Fibroblast of pulmonary artery (primary cell): ENCODE measurements at places on chromosomes 16 and 17.

DNA sequence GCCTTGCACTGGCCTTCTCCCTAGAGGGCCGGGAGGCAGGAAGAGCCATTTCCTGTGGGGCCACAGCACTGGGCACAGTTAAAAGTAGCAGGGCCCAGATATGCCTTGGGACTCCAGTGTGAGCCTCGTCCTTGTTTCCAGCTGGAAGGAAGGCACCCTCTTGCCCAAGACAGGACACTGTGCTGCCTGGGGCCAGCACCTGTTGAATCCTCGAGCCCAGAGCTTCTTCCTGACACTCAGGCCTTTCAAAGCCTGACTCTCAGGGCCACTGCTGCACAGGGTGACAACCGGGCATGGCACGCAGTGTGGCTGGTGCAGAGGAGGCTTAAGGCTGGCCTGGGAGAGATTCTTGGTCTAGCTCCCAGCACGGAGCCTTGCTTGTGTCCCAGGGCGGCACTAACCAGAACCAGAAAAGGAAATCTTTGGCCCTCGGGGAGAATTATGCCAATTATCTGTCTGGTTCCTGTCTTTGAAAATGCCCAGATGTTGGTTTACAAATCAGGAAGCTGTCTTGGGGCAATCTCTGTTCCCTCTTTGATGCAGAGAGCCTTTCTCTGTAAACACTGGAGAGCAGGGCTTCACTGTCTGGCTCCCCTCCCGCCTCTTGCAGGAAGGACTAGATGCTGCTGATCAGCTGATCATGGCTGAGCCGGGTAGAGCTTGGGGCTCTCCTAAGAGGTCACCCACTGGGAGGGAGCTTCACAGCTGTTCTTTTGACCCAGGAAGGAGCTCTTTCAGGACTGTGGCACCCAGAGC, 11.1 kb downstream of the LDHD start:
- DNase-seq, result peak; percentile 30

GRCh38 chr16:67165121-67166078, 855 bp downstream of the HSF4 start:
- no peak for DNase-seq

GRCh38 chr17:34764716-34765115, 185.3 kb downstream of the TMEM132E start:
- no peak for DNase-seq

GRCh38 chr17:59492091-59492451, 73.3 kb upstream of the DHX40 start:
- DNase-seq, result no peak

GRCh38 chr16:23521037-23521743, 10.9 kb upstream of the GGA2 start:
- no peak for DNase-seq

- no peak for DNase-seq
Measured at GRCh38 chr17:17018021-17018441, 24.2 kb upstream of the MPRIP start.

DNA sequence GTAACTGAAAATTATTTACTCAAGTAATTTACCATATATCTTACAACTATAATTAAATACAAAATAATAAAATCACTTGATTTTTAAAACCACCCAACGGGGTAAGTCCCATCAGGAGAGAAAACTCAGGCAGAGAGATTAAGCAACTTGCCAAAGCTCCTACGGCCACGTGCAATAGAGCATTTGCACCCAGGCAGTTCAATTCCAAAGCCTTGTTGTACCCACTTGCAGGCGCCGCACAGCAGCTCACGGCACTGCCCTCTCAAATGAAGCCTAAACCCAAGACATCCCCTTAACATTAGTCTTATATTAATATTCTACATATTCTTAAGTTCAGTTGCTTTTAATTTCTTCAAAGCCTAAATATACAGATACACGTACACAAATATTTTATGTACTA, 75.7 kb downstream of the SPAG9 start:
- DNase-seq, result no peak

DNA sequence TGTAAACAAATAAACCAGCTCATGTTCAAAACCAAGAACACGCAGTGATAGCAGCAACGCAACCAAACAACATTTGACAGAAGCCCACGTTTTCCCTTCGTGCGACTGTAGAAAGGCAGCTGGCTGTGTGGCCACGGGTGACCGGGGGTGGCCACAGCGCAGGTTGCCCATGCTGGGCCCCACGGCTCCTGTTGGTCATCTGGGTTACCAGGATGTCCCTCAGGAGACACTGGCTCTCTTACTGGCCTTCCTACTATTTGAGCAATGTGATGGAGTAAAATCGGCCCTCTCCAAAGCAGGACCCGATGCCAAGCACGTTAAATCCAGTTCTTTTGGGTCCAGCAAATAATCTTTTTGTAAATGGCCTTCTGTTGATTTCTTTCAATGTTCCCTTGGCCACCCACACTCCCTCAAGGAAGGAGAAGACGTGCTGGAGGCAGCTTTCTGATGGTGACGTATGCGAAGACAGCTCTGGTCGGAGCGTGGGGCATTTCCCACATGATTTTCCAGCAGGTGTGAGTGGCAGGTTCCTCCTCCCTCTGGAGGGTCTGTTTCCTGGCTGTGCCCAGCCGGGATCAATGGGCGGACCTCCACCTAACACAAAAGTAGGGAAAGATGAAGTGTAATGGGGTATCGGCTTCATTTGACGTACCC, 143.1 kb upstream of the CHMP6 start:
- no peak for DNase-seq

DNA sequence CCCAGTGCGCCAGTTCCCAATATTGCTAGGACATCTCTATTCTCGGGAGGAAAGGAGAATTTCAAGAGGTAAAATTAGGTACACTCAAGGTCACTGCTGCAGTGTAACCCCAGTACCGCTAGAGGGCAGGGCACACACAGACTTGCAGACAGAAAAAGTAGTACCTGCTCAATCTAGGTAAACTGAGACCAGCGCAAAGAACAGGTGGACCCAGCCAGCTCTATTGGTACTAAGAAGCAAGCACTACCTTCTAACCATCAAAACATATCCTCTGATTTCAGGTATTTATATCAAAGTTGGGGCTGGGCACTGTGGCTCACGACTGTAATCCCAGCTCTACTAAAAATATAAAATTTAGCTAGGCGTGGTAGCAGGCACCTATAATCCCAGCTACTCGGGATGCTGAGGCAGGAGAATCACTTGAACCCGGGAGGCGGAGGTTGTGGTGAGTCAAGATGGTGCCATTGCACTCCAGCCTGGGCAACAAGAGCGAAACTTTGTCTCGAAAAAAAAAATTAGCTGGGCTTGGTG, 3.6 kb upstream of the WDR81 start:
- DNase-seq, result peak; percentile 71

- no peak for DNase-seq
Measured at GRCh38 chr16:11183035-11183812, 72.8 kb downstream of the SOCS1 start.

DNA sequence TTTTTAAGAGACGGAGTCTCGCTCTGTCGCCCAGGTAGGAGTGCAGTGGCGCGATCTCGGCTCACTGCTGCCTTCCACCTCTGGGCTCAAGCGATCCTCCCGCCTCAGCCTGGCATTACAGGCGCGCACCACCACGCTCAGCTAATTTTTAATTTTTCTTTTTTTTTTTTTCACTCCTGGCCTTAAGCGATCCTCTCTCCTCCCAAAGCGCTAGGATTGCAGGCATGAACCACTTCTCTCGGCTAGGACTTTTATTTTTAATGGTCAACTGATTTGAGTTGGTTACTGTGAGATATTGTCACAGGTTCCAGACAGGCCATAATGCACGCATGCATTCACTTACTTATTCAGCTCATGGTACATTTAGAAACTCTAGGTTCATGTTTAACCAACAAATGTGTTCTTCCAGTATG, 888 bp downstream of the PIGW start:
- no peak for DNase-seq

GRCh38 chr16:22007509-22008214, at the start of gene MOSMO:
MOSMO (plus strand) TSS chr16:22008111; CDS start chr16:22008302, 191 bp downstream.
- DNase-seq, result peak; percentile 65

- DNase-seq, result no peak
Measured at GRCh38 chr17:40354221-40355122, 10.1 kb downstream of the GJD3 start.

DNA sequence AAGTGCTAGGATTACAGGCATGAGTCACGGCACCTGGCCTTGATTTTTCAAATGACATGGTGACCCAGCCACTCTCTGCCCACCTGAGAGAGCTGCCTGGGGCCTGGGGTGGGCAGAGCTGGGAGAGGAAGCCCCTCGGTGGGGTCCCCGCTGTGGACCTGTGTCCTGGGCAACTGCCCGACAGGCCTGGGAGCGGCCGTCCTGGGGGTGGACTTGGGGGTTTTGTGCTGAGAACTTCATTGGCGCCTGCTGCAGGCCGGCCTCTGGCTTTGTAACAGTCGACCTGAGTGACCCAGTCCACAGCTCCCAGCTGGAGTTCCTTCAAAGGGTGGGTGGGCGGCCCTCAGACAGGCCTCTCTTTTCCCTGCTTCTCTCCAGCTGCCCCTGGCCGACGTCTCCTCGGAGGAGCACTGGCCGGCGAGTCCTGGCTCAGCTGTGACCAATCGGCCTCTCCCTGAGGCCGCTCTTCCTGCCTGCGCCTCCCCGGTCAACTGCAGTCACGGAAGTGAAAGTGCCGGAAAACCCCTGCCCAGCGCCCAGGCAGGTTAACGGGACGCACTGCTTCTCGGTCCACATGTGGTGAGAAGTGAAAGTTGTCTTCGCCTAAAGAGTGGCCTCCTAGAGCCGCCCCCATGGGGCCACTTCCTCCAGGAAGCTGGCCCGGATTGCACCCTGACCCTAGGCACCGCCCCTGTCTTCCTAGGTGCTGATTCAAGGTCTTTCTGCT, 5.5 kb downstream of the CBFA2T3 start:
- no peak for DNase-seq

GRCh38 chr16:30758988-30759491, 2.8 kb downstream of the CFAP119 start:
- no peak for DNase-seq

- DNase-seq, result peak; percentile 27
Measured at GRCh38 chr17:43468691-43469139, 15.1 kb upstream of the DHX8 start.

- DNase-seq, result no peak
Measured at GRCh38 chr16:54093281-54093680, 193.3 kb downstream of the IRX3 start.

DNA sequence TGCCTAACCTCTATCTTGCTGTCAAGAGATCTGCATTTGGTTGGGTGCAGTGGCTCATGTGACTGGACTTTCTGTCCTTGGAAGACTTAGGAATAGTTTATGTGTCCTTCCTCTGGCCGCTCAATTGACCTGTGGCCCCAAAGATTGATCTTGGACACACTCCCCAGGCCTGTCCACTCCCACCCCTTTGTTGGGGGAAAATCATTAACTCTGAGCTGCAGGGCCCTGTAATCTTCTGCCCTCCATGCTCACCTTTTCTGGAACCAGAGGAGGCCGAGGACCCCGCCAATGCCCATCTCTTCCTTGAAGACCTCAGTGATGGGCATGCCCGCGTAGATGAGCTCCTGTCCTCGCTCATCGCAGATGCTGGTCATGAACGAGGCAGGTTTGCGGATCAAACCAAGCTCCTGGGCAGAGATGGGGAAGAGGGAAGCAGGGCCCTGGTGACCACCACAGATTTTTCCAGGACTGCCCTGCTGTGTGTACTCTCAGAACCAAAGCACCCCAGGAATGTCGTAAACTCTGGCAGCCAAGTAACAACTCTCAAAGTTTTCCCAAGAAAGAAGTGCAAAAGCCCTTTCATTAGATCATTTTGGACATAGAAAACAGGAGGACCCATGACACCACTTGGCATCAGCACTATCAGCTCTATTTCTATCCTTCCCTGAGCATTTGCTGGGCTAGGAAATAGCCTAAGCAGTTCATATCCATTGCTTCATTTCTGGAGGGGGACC, 8.5 kb upstream of the KLHL11 start:
- no peak for DNase-seq

- peak; percentile 30 for DNase-seq
Measured at GRCh38 chr17:31900877-31901276, 631 bp downstream of the UTP6 start.

- DNase-seq, result no peak
Measured at GRCh38 chr17:75267411-75268232, 3.4 kb downstream of the MIF4GD start.

DNA sequence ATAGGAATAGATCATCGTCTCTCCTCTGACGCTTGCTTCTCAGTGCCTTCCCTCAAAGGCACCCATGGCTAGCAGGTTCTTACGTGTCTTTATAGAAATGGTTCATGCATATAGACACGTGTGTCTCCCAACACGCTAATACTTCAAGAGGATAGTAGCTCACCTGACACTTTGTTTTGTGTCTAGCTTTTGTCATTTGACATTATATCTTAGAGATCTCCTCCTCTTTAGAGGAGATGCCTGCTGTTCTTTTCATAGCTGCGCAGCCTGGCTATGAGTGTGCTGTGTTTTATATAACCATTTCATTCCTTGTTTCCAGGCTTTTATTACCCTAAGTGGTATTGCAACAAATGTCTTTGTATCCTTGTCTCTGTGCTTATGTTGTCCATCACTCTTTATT, 411.7 kb downstream of the CPPED1 start:
- DNase-seq, result no peak

DNA sequence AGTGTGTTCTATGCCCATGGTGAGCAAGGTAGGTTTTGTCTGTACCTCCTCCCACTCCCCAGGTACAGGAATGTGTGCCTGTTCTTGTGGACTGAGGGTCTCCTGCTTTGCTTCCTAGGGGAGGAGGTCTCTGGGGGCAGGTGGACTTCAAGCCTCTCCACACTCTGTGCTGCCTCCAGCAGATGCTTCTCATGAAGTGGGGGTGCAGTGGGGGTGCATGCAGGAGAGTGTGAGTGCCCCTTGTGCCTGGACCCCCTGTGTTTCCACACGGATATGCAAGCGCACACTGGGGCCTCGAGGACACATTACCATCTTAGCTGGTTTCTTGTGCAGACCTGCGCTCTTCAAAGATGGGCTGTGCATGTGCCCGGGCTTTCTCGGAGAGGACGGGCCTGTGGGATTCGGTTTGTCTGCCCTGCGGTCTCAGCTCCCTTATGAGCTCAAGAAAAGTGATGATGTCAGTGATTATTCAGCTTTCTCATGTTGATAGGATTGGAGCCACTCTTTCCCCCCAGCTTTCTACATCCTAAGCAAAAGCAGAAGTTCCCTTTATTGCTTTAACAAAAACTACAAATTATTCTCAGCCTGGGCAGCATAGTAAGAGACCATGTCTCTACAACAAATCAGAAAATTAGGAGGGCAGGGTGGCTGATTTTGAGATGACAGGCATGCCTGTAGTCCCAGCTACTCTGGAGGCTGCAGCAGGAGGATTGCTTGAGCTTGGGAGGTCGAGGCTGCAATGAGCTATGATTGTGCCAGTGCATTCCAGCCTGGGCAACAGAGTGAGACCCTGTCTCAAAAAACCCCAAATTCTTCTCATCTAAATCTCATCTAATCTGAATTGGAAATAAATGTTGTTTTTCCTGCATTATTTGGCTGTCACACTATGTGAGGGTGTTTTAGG, 86.8 kb downstream of the RPTOR start:
- DNase-seq, result no peak

GRCh38 chr16:87491522-87492290, 1.1 kb downstream of the ZCCHC14 start:
- peak; percentile 45 for DNase-seq
